Testis (tissue), 5 donors: ENCODE measurements at places on chromosomes 7 and 10. TPM values are rescaled to one million over a fixed set of nuclear protein-coding genes. Genes with fewer than 3 reads are reported as not detected.

SFTPD gene
- total RNA-seq, result 0.94 TPM

PTPRZ1 gene
- total RNA-seq, result 2.7 TPM

HPSE2 gene
- 1.7 TPM for total RNA-seq

SEMA3D gene
- total RNA-seq, result 7.5 TPM

IFIT2 gene
- 1.6 TPM for total RNA-seq

TRIL gene
- total RNA-seq, result 0.99 TPM

SPDYE3 gene
- 2.8 TPM for total RNA-seq
